ENCODE measurements at places on chromosomes 3 and 15. TPM values are rescaled to one million over a fixed set of nuclear protein-coding genes. Genes with fewer than 3 reads are reported as not detected.
A peak's percentile ranks its signal among the peaks of the same experiment; 100 is the strongest.

Gene NUDT16
- total RNA-seq, result 4.5 TPM

Gene PAQR9
- total RNA-seq, result not detected

Gene SI
- total RNA-seq, result not detected

Gene SCN11A
- 0.21 TPM for total RNA-seq

Gene LNP1
- total RNA-seq, result 1.8 TPM

Gene STRA6
- not detected for total RNA-seq

Gene TMEM207
- total RNA-seq, result not detected

Gene SAMD7
- not detected for total RNA-seq

Gene RGMA
- 0.15 TPM for total RNA-seq

Gene FAM107A
- total RNA-seq, result not detected

Gene ARL14
- total RNA-seq, result not detected

Gene PROS1
- total RNA-seq, result 1.1 TPM

DNA sequence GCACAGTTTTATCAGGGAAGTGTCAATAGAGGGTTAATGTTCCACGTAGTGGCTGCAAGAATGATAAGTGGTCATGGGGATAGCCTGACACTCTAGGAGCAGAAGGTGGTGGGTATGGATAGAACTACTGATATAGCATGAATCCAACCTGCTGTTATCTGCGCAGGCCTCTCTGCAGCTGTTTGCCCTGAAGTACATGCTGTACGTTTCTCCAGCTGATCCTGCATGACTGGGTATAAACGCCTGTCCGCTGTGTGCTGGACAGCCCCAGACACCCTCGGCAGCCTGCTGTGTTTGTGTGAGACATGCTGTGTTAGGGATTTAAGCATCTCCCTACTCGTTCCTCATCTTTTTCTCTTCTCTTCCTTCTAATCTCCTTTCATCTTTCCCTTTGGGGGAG lies 87.1 kb downstream of the LPP start:
- H3K4me3 ChIP-seq, result no peak overlapping the region
- no peak for ATAC-seq
- H3K36me3 ChIP-seq, result peaks cover 12% of the 10 kb centered on the region
- peaks cover 27% of the 10 kb centered on the region for H3K4me1 ChIP-seq
- no peaks in the 10 kb centered on the region for H3K27me3 ChIP-seq

- no peak for ATAC-seq
- H3K36me3 ChIP-seq, result no peaks in the 10 kb centered on the region
- no peak overlapping the region for H3K27ac ChIP-seq
- H3K4me1 ChIP-seq, result no peaks in the 10 kb centered on the region
- no peak overlapping the region for H3K4me3 ChIP-seq
Measured at GRCh38 chr3:122918576-122919290, 108.8 kb downstream of the SEMA5B start.

GRCh38 chr3:38348903-38349302 lies 2.3 kb downstream of the XYLB start:
- no peaks in the 10 kb centered on the region for H3K27me3 ChIP-seq
- H3K27ac ChIP-seq, result no peak overlapping the region
- H3K36me3 ChIP-seq, result no peaks in the 10 kb centered on the region
- H3K4me3 ChIP-seq, result no peak overlapping the region

DNA sequence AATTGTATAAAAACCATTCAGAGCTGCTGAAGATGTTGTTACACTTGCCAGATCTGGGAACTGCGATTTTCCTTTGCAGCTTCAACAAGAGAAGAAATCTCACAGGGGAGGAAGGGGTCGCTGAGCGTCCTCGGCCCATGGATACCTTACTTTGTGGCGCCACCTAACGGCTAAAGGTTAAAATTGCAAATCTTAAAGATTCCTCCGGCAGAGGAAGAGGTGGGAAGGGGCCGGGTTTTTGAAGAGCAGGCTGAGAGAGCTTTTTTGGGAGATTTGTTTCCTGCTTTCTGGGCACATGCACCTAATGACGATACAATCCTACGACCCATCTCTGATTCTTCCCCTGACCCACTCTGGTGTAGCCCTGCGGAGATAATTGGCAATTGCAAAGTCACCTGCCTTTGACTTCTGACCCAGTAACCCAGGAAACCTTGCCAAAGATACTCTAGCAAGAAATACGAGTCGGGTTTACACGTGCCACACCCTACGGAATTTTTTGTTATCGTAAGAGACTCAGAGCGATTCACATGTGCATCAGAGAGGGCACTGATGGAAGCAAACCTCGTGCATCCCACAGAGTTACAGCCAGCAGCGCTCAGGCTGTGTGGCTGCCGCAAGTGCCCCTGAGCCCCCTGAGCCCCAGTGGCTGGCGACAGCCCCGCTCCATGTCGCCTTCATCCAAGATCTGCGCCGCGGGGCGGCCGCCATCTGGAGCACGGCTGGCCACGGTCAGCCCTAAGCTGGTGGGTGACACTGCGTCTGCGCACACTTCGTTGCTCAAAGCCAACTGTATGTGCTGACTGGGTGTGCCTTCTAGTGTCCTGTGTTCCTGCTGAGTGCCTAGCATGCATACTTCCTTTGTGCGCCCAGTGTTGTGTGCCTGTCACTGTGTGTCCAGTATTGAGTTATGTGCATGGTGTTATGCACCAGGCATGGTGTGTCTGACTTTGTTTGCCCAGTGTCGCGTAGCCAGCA lies 55.2 kb upstream of the CHRNA7 start:
- no peaks in the 10 kb centered on the region for H3K4me1 ChIP-seq
- ATAC-seq, result peak; percentile 22
- H3K27me3 ChIP-seq, result peaks cover 31% of the 10 kb centered on the region
- H3K27ac ChIP-seq, result no peak overlapping the region
- H3K4me3 ChIP-seq, result peak overlapping the region; percentile 21

DNA sequence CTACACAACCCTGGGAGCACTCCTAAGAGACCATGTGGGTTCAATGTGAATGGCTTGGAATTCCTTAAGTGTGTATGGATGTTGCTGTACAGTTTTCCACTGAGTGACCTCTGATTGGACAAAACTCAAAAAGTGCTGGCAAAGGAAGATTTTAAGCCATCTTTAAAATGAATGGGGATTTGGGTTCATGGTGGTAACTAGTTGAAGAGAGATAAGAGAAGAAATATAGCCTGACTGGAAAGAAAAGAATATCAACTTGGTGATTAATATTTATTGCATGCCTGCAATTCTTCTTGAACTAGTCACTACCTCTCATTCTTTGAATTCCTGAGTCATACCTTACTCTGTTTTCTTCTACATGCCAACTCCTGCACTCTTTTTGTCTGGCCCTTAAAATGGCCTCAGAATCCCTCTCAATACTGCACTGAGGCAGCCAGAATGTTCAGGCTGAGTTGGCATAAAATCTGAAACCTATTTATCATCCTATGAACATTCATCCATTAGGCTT lies 124.7 kb downstream of the RPL22L1 start:
- no peaks in the 10 kb centered on the region for H3K36me3 ChIP-seq
- peaks cover 37% of the 10 kb centered on the region for H3K27me3 ChIP-seq
- peak; percentile 43 for ATAC-seq
- H3K4me3 ChIP-seq, result no peak overlapping the region

DNA sequence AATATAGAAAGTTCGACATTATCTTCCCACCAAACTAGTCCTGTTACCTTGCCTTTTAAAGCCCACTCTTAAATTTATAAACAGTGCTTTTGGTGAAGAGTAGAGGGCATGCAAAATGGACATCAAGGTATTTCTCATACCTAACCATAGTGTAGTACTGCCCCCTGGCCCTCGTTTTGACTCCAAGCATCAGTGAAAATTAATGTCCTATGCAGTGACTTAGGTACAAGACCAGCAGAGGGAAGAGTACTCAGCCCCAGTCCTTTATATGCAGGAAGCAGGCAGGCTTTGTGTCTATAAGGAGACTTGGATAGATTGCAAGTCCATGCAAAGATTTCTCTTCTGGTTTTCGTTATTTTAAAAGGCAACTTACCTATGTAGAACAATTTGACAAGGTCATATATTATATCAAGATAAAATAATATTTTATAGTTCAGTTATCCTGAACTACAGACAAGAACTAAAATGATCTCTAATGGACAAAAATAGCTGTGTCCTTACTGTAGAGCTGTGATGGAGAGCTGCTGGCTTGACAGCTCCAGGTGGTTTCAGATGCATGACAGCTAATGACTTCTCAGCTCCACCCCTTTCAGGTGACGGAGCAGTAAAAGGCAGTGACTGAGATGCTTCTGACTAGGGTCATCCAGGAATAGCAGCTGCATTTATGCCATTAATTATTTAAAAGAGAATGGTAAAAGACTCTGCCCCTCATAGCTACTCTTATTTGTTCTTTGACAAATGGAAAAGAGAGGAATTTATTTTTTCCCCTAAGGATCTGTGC lies 646.1 kb downstream of the SQOR start:
- no peak overlapping the region for H3K4me3 ChIP-seq
- H3K27ac ChIP-seq, result no peak overlapping the region
- ATAC-seq, result no peak
- no peaks in the 10 kb centered on the region for H3K4me1 ChIP-seq
- no peaks in the 10 kb centered on the region for H3K27me3 ChIP-seq

DNA sequence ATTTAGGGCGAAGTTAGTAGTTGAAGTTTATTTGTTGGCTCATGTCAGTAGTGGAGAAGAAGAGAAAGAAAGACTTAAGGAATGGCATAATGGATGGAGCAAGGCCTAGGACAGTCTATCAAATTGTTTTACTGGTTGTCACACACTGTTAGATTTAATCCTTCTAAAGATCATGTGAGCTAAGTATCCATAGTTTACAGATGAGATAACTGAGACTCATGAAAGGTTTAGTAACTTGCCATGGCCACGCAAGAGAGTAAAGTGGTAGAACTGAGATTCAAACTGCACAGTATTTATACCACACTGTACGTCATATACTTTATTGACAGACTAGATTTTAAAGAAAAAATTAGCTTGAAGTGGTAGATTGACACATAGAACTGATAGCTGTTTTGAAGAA lies 11.4 kb downstream of the SPRED1 start:
- H3K36me3 ChIP-seq, result no peaks in the 10 kb centered on the region
- no peak overlapping the region for H3K4me3 ChIP-seq
- H3K27me3 ChIP-seq, result no peaks in the 10 kb centered on the region
- no peak overlapping the region for H3K27ac ChIP-seq
- H3K4me1 ChIP-seq, result no peaks in the 10 kb centered on the region

DNA sequence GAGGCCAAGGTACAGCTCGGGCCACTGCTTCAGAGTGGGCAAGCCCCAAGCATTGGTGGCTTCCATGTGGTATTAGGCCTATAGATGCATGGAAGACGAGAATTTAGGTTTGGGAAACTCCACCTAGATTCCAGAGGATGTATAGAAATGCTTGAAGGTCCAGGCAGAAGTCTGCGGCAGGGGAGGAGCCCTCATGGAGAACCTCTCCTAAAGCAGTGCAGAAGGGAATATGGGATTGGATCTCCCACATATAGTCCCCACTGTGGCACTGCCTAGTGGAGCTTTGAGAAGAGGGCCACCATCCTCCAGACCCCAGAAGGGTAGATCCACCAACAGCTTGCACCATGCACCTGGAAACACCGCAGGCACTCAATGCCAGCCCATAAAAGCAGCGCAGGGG lies 48.1 kb upstream of the XXYLT1 start:
- ATAC-seq, result no peak
- no peak overlapping the region for H3K27ac ChIP-seq
- H3K27me3 ChIP-seq, result no peaks in the 10 kb centered on the region
- H3K4me1 ChIP-seq, result peaks cover 5% of the 10 kb centered on the region
- peaks cover 62% of the 10 kb centered on the region for H3K36me3 ChIP-seq

DNA sequence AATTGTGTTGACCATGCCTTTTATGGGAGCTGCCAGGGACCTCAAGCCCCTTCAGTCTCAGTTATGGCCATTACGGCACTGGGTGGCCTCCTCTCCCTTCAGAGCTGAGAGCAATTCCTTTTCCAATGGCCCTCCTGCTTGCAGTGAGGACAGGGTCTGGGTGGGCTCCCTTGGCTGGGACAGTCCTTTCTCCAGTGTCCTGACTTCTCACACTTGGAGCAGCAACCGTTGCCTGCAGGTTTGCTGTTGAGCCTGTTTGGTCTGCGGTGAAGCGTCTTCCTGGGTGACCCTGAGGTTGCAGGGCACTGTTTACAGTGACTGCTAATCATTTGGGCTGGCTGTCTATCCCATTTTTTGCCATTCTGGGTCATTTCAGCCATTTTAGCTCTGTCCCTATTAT lies 3.5 kb upstream of the CCDC80 start:
- no peak for ATAC-seq
- peaks cover 14% of the 10 kb centered on the region for H3K4me1 ChIP-seq
- no peak overlapping the region for H3K27ac ChIP-seq
- H3K36me3 ChIP-seq, result no peaks in the 10 kb centered on the region

DNA sequence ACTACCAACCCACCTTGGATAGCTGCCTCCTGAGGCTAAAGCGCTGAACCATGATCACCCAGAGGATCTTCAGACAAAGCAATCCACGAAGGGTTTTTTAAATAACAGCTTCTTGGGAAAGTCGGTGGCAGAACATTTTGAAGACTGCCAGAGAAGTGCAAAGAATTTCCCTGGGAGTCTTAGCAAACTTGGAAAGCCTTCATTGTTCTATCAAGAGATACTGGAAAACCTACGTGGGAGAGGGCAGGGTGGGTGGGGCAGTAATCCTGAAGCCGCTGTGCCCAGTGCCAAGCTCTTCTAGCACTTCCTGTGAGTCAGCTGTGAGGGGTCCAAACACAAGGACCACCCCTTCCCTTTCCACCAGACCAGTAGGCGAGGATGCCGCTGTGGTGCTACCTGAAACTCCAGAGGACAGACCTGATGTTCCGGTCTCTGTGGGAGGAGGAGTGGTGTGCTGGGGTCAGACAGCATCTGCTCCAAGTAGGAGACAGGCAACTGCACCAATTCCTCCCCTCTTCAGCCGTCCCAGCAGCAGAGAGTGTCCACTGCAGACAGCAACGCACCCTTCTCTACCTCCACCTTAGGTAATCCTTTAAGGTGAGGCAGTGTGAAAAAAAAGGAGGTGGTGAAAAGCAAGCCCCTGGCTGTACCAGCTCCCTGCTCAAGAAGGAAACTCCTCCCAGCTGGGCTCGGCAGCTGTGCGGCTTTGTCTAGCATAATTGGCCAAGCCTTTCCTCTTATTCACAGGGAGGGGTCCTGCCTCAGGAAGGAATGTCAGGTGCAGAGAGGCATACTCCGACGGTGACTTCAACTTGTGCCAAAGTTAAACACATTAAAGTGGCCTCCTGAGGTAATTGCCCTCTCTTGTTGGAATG lies 99.0 kb downstream of the TMCC1 start:
- no peak overlapping the region for H3K4me3 ChIP-seq
- ATAC-seq, result no peak
- no peaks in the 10 kb centered on the region for H3K4me1 ChIP-seq
- H3K27ac ChIP-seq, result no peak overlapping the region

DNA sequence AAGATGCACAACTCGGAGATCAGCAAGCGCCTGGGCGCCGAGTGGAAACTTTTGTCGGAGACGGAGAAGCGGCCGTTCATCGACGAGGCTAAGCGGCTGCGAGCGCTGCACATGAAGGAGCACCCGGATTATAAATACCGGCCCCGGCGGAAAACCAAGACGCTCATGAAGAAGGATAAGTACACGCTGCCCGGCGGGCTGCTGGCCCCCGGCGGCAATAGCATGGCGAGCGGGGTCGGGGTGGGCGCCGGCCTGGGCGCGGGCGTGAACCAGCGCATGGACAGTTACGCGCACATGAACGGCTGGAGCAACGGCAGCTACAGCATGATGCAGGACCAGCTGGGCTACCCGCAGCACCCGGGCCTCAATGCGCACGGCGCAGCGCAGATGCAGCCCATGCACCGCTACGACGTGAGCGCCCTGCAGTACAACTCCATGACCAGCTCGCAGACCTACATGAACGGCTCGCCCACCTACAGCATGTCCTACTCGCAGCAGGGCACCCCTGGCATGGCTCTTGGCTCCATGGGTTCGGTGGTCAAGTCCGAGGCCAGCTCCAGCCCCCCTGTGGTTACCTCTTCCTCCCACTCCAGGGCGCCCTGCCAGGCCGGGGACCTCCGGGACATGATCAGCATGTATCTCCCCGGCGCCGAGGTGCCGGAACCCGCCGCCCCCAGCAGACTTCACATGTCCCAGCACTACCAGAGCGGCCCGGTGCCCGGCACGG lies 991 bp downstream of the SOX2 start:
- peaks cover 40% of the 10 kb centered on the region for H3K27me3 ChIP-seq
- H3K4me3 ChIP-seq, result peak overlapping the region; percentile 17
- no peak for ATAC-seq
- peaks cover 7% of the 10 kb centered on the region for H3K4me1 ChIP-seq
- H3K36me3 ChIP-seq, result peaks cover 16% of the 10 kb centered on the region
